ENCODE measurements at places on chromosomes 1 and 21.
A peak's percentile ranks its signal among the peaks of the same experiment; 100 is the strongest.

- no peak for DNase-seq
Observed at GRCh38 chr1:51063121-51063520, 38.9 kb upstream of the C1orf185 start.

DNA sequence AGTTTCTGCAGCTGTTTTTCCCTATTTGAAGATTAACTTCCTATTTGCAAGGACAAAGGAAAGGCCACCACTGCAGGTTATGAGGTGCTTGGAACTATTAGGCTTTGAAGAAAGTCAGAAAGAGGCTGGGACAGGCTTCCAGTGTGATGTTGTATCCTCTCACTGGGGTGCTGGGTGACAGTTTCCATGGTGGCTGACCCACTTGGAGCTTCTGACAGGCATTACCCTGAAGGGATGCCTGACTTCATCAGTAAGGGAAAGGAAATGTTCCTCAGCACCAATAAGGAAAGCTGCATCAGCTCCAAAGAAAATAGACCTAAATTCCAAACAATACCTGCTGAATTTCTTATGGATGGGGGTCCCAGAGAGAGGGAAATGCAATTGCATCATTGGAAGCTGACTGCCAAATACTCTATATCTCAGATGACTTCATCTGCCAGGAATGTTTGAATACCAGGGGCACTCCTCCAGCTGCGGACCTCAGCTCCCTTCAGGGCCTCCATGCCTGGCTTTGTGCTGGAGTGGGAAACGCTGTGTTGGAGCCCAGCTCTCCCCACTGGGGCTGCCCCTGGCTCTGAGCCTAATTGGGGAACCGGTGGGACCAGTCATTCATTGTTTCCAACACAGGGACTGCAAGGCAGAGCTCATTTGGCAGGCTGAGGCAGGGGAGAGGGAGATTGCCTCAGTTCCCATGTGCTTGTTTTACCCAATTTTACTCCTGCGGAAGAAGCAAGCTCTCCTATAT is 76.6 kb downstream of the RGL1 start:
- DNase-seq = no peak

GRCh38 chr1:46248122-46248920 is 758 bp downstream of the RAD54L start:
- peak; percentile 25 for DNase-seq

- DNase-seq = no peak
Observed at GRCh38 chr1:48853006-48853405, 76.3 kb upstream of the BEND5 start.

GRCh38 chr1:81513796-81514354 is 286.9 kb upstream of the ADGRL2 start:
- no peak for DNase-seq

- no peak for DNase-seq
Observed at GRCh38 chr1:236143104-236143948, 987 bp downstream of the GPR137B start.

GRCh38 chr1:43001434-43001833 is 42.8 kb upstream of the SLC2A1 start:
- DNase-seq = no peak

DNA sequence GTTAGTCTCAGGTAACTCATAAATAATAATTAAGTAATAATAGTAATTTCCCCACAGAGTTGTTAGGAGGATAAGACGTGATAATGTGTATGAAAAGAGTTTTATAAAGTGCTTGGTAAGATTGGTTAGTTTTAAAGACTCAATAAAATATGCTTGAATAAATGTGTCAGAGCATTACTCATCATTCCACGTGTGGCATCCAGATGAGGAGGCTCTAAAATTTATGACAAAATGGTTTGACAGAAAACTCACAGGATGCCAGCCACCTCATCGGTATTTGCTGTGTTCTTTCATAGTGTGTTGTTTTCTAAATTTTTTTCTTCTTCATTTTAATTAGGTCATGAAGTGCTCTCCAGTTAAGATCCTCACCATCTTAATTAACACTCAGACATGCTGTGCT is 19.1 kb upstream of the SPAG17 start:
- DNase-seq = no peak

GRCh38 chr1:185300152-185300551 is 16.9 kb downstream of the IVNS1ABP start:
- DNase-seq = no peak

- no peak for DNase-seq
Observed at GRCh38 chr1:201137579-201138310, 10.8 kb upstream of the ASCL5 start.

DNA sequence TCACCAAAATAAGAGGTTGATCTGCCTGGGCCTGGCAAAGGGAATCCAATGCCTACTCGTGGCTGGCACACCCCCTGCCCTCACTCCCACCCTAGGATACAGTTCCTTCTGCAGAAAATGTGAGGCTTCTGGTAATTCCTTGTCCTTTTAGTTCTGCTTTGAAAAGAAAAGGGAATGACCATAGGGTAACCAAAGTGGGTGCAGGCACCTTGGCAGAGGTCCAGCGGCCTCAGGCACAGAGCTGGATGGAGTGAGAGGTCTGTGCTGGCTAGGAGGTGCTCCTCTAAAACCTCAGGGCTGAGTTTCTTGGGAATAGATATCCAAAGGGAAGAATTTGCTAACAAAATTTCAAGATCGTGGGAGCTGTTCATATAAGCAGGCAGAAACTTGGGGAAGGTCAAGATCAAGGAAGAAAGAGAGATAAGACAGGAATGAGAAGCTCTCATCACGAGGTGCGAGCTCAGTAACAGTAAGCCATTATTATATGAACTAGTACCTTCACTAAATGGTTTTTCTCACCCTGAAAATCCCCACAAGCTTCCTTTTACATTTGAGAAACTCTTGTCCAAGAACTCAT is 293.1 kb upstream of the LYPLAL1 start:
- DNase-seq = no peak

- no peak for DNase-seq
Observed at GRCh38 chr1:32928715-32929114, 27.5 kb upstream of the TMEM54 start.

DNA sequence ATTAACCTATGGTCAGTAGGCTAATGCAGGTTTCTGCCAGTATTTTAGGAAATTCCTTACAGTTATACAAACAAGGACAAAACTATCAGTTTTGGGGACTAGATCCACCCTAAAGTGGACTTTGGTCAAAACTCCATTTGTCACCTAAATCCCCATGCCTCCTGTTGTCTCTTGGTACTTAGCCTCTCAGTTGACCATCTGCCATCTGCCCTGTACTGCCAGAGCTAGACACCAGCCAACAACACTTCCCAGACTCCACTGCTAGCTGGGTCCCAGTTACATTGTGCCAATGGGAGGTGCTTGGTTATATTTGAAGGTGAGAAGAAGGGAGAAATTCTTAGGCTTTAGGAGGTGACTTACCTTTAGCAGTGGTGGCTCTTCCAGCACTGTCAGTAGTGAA is 17.0 kb upstream of the BSDC1 start:
- no peak for DNase-seq
